ENCODE measurements at places on chromosomes 6 and 20. TPM values are rescaled to one million over a fixed set of nuclear protein-coding genes. Genes with fewer than 3 reads are reported as not detected.

DNA sequence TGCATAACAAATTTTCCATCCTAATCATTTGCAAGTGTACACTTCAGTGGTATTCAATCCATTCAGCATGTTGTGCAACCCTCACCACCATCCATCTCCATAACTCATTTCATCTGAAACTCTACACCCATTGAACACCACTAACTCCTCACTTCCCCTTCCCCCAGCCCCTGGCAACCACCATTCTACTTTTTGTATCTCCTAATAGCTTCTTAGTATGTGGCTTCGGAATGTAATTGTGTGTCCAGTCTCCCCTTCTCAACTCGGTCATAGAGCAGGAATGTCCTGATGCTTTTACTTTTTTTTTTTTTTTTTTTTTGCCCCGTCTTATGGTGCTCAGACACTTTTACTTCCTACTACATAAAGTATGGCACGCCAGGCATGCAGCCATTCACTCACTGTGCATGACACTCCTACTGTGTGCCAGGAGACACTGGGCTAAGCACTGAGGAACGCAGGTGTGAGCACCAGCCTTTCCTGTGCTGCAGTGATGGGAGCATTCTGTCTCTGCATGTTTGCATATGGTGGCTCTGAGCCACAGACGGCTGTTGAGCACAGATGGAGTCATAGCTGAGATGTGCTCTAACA is 15.3 kb downstream of the HCK start:
- H3K36me3 ChIP-seq: no peaks in the 10 kb centered on the region
- no peak for DNase-seq
- H3K4me1 ChIP-seq: no peaks in the 10 kb centered on the region
- H3K27ac ChIP-seq: no peak overlapping the region
- H3K27me3 ChIP-seq: peaks cover 4% of the 10 kb centered on the region
- no peak overlapping the region for H3K4me3 ChIP-seq

DNA sequence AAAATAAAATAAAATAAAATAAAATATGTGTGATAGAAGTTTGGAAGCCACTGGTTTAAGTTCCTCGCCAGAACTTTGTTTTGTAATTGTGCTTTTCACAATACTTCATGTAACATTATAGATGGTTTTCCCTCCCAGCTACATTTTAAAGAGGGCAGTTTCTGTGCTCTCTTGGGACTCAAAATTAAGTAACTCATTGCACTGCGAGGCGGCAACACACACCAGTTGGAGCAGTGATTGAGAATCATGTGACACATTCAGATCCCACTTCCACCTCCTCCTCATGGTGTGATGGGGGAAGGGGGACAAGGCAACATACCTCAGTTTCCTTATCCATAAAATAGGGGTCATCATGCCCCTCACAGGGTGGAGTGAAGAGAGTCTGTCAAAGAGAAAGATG is 7.5 kb downstream of the C2 start:
- H3K4me1 ChIP-seq: no peaks in the 10 kb centered on the region
- no peaks in the 10 kb centered on the region for H3K27me3 ChIP-seq
- DNase-seq: no peak
- H3K27ac ChIP-seq: no peak overlapping the region
- no peaks in the 10 kb centered on the region for H3K36me3 ChIP-seq

DNA sequence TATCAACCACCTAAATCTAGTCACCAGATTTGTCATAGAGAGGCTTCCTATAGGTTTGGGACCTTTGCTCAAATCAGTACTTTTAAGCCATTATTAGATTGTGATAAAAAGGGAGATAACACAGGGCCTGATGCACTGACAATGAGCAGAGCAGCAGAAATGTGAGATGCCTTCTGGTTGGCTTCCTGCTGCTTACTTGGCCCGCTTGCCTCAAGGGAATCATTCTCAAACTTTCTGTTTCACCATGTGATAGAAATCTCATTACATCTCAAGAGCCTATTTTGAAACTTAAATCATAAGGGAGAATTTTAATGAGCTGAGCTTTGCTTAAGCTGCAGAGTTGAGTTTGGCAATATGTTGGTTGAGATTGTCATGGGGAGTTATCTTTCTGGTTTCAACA is 606.0 kb downstream of the DHX35 start:
- H3K27ac ChIP-seq: no peak overlapping the region
- no peaks in the 10 kb centered on the region for H3K27me3 ChIP-seq
- no peaks in the 10 kb centered on the region for H3K36me3 ChIP-seq
- no peak overlapping the region for H3K4me3 ChIP-seq
- H3K4me1 ChIP-seq: no peaks in the 10 kb centered on the region
- DNase-seq: no peak

DNA sequence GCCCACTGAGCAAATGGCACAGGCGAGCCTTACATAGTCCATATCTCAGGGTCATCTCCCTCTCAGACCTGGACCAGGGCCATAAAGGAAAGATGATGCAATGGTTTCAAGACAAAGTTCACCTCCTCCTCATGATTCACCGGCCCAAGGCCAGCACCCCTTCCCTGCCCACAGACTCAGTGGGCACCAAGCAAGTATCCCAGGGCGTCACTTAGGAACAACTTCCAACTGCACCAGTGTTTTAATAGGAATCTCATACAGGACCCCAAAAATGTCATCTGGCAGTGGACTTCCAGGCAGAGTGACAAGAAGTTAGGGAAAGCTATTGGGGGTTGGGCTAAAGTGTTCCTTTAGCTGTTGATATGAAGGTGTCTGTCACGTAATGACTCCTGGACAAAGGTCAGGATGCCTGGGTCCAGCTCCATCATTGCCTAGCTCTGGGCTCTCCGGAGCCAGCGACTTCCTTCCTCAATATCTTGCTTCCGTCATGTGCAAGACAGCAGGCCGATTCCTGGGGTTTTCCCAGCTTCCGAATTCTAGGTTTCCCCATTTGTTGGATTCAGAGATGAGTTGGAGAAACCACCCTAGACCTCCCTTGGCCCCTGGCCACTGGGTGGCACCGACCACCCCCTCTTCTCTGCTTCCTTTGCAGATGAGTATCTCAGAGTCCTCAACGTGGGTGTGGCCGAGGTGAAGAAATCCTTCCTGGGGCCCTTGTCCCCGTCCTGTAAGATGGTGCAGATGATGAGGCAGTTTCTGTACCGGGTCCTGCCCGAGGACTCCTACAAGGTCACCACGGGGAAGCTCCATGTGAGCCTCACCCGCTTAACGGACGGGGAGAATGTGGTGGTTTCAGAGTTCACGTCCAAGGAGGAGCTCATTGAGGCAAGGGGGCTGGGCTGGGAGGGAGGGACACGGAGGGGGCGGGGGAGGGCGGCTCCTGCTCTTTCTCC is 21.1 kb downstream of the PNPLA1 start:
- no peak for DNase-seq
- no peak overlapping the region for H3K4me3 ChIP-seq
- no peaks in the 10 kb centered on the region for H3K36me3 ChIP-seq
- peaks cover 13% of the 10 kb centered on the region for H3K27me3 ChIP-seq
- H3K27ac ChIP-seq: no peak overlapping the region
- H3K4me1 ChIP-seq: no peaks in the 10 kb centered on the region

GRCh38 chr6:111871725-111872400 is 1.4 kb downstream of the FYN start:
- DNase-seq: no peak
- H3K27me3 ChIP-seq: no peaks in the 10 kb centered on the region
- no peaks in the 10 kb centered on the region for H3K36me3 ChIP-seq
- peak overlapping the region; percentile 97 for H3K27ac ChIP-seq

- no peaks in the 10 kb centered on the region for H3K27me3 ChIP-seq
- no peak overlapping the region for H3K27ac ChIP-seq
- H3K4me3 ChIP-seq: no peak overlapping the region
- DNase-seq: no peak
- no peaks in the 10 kb centered on the region for H3K4me1 ChIP-seq
- H3K36me3 ChIP-seq: no peaks in the 10 kb centered on the region
These were observed 8.8 kb downstream of the THBS2 start for GRCh38 chr6:169244684-169245383.

- no peaks in the 10 kb centered on the region for H3K36me3 ChIP-seq
- H3K4me3 ChIP-seq: no peak overlapping the region
- DNase-seq: no peak
These were observed 206.4 kb upstream of the SUPT3H start for GRCh38 chr6:45584127-45584526.

- no peaks in the 10 kb centered on the region for H3K36me3 ChIP-seq
- H3K27ac ChIP-seq: no peak overlapping the region
- no peaks in the 10 kb centered on the region for H3K27me3 ChIP-seq
- H3K4me3 ChIP-seq: no peak overlapping the region
- DNase-seq: no peak
These were observed 31.2 kb downstream of the SLC9A8 start for GRCh38 chr20:49843770-49844380.

- no peaks in the 10 kb centered on the region for H3K27me3 ChIP-seq
- no peak overlapping the region for H3K27ac ChIP-seq
- H3K4me3 ChIP-seq: no peak overlapping the region
- no peaks in the 10 kb centered on the region for H3K4me1 ChIP-seq
These were observed 758.7 kb upstream of the MAN1A1 start for GRCh38 chr6:120108061-120108795.

DNA sequence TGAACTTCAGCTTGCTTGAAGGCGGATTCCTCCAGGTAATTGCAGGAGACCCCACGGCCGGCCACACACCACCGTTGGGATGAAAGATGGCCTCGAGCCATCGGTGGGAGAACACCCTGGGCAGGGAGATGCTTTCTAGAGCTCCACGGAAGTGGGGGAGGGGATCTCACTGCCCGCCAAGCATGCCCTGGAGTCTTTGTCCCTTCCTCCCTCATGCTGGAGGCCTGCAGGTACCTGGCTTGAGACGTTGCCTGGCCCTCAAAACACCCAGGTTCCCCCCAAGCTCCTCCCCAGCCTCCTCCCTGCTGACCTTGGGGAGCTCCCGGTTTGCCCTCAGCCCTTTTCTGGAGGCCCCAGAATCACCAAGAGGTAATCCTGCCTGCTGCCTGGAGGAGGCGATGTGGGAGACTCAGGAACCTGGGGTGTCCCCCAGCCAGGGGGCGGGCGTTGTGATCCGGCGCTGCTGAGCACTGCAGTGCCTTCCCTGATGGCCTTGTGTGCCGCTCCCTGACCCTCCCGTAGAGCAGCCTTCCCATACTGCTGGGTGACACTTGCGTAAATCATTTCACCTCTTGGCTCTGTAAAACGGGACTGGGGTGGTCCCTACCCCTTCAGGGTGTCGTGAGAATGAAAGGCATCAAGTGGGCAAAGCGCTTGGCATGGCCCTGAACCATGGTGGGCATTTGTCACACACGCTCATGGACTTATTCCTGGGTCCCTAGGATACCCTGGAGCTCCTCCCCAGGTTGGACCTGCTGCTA is 91.4 kb downstream of the CEBPB start:
- H3K36me3 ChIP-seq: no peaks in the 10 kb centered on the region
- H3K27ac ChIP-seq: peak overlapping the region; percentile 94
- H3K4me1 ChIP-seq: peaks cover 84% of the 10 kb centered on the region
- no peaks in the 10 kb centered on the region for H3K27me3 ChIP-seq
- no peak overlapping the region for H3K4me3 ChIP-seq

DNA sequence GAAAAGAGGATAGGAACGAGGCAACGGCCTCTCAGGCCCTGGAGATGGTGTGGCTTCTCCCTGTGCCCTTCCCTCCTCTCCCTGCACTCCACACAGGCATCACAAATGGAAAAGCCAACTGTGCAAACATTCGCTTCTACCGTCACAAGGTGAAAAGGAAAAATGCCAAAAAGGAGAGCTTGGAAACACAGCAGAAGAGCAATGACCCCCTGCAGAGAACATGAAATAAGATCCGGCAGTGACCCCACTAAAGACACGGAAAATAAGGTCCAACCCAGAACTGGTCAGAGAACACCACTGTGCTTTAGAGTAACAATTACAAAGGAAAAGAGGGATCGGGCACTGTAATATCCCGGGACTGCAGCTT is 63.0 kb downstream of the SLC22A23 start:
- peaks cover 21% of the 10 kb centered on the region for H3K4me1 ChIP-seq
- H3K27ac ChIP-seq: no peak overlapping the region
- no peak for DNase-seq
- H3K4me3 ChIP-seq: no peak overlapping the region
- no peaks in the 10 kb centered on the region for H3K36me3 ChIP-seq
- no peaks in the 10 kb centered on the region for H3K27me3 ChIP-seq

- DNase-seq: no peak
- no peaks in the 10 kb centered on the region for H3K27me3 ChIP-seq
- no peak overlapping the region for H3K27ac ChIP-seq
- H3K36me3 ChIP-seq: no peaks in the 10 kb centered on the region
- no peak overlapping the region for H3K4me3 ChIP-seq
These were observed 118.8 kb downstream of the ADTRP start for GRCh38 chr6:11659757-11660156.

GRCh38 chr20:61668065-61668650 is 397.5 kb downstream of the TAF4 start:
- no peak overlapping the region for H3K4me3 ChIP-seq
- DNase-seq: no peak
- H3K36me3 ChIP-seq: no peaks in the 10 kb centered on the region
- H3K4me1 ChIP-seq: no peaks in the 10 kb centered on the region

- no peaks in the 10 kb centered on the region for H3K36me3 ChIP-seq
- DNase-seq: no peak
- H3K4me1 ChIP-seq: peaks cover 8% of the 10 kb centered on the region
- no peak overlapping the region for H3K27ac ChIP-seq
- H3K27me3 ChIP-seq: no peaks in the 10 kb centered on the region
- H3K4me3 ChIP-seq: no peak overlapping the region
These were observed 1061.8 kb upstream of the CITED2 start for GRCh38 chr6:140436023-140436811.

DNA sequence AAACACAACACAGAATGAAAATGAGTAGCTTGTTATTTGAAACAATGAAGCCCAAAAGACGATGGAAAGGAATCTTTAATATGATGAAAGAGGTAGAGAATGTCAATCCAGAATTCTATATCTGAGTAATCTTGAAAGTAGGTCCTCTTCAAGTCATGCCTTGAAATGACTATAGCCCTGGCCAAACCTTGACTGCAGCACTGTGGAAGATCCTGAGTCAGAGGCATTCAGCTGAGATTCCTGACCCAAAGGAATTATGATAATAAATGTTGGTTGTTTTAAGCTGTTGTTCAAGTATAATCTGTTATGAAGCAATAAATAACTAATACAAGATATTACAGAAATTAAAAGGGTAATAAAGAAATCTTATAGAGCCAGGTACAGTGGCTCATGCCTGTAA is 64.8 kb downstream of the IBTK start:
- H3K27me3 ChIP-seq: no peaks in the 10 kb centered on the region
- no peaks in the 10 kb centered on the region for H3K4me1 ChIP-seq
- H3K36me3 ChIP-seq: no peaks in the 10 kb centered on the region
- H3K27ac ChIP-seq: no peak overlapping the region

ASIP gene
- total RNA-seq: 3.3 TPM

TSHZ2 gene
- 26.9 TPM for total RNA-seq

LBP gene
- total RNA-seq: not detected

HMGA1 gene
- 6.5 TPM for total RNA-seq

HLA-DQB1 gene
- total RNA-seq: 2.9 TPM

MDFI gene
- total RNA-seq: 14.0 TPM

BTN3A1 gene
- total RNA-seq: 12.6 TPM

RNF144B gene
- 13.2 TPM for total RNA-seq
